Ovary (tissue), 10 donors: ENCODE measurements at places on chromosomes 7 and 10. TPM values are rescaled to one million over a fixed set of nuclear protein-coding genes. Genes with fewer than 3 reads are reported as not detected.

GRCh38 chr10:97498841-97499560 is at the start of gene UBTD1:
UBTD1 (plus strand) TSS chr10:97498924; CDS start chr10:97499204, 280 bp downstream.
- H3K36me3 ChIP-seq, result no peaks in the 10 kb centered on the region
- H3K27me3 ChIP-seq, result no peaks in the 10 kb centered on the region
- H3K27ac ChIP-seq, result peak within 1 kb of the TSS; percentile 73
- H3K4me3 ChIP-seq, result peak within 1 kb of the TSS; percentile 76

GRCh38 chr7:93938293-93938692 is 16.8 kb downstream of the GNG11 start:
- H3K4me3 ChIP-seq, result no peak overlapping the region
- no peak overlapping the region for H3K27ac ChIP-seq
- H3K4me1 ChIP-seq, result no peaks in the 10 kb centered on the region
- no peak for DNase-seq
- no peaks in the 10 kb centered on the region for H3K27me3 ChIP-seq
- no peaks in the 10 kb centered on the region for H3K36me3 ChIP-seq

DNA sequence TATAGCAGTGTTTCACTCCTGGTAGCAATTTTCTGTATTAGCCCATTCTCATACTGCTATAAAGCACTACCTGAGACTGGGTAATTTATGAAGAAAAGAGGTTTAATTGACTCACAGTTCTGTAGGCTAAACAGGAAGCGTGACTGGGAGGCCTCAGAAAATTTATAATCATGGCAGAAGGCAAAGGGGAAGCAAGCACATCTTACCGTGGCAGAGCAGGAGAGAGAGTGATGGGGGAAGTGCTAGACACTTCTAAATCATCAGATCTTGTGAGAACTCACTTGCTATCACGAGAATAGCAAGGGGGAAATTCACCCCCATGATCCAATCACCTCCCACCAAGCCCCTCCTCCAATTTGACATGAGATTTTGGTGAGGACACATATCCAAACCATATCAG is 131.6 kb upstream of the EFCAB10 start:
- DNase-seq, result no peak
- no peaks in the 10 kb centered on the region for H3K27me3 ChIP-seq
- H3K4me1 ChIP-seq, result peaks cover 1% of the 10 kb centered on the region
- H3K4me3 ChIP-seq, result no peak overlapping the region
- H3K27ac ChIP-seq, result no peak overlapping the region

GRCh38 chr10:95742962-95743535 is 12.9 kb upstream of the ENTPD1 start:
- H3K27me3 ChIP-seq, result no peaks in the 10 kb centered on the region
- DNase-seq, result no peak
- no peaks in the 10 kb centered on the region for H3K4me1 ChIP-seq
- no peak overlapping the region for H3K27ac ChIP-seq
- no peaks in the 10 kb centered on the region for H3K36me3 ChIP-seq
- H3K4me3 ChIP-seq, result no peak overlapping the region

DNA sequence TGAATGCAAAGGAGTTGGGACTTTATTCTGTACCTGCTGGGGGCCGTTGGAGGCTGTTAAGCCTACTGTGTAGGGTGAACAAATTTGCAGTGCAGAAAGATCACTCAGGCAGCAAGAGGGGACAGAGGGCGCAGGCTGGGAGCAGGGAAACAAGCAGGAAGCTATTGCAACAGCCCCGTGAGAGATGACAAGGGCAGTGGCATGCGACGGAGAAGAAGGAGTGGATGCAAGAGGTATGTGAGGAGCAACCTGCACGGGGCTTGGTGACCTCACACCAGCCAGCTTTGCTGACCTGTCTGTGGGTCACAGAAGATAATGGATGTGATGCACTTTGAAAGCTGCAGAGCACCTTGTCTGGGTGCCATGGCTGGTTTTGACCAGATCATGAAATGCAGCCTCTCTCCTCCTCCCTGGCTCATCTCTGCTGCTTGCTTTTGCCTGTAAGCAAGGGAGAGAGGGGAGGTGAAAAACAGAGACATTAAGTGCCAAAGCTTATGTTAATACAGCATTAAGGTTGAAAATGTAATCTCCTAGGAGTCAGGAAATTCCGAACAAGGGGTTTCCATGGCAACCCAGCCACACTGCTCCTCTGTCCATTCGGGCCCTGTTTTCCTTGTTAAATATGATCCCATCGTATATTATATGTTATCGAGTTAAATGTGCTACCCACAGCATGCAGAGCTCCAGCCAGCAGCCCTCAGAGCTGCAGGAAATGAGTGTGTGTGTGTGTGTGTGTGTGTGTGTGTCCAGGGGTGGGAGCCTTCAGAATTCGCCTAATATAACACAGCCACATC is 314.3 kb upstream of the ZMIZ1 start:
- no peaks in the 10 kb centered on the region for H3K27me3 ChIP-seq
- H3K4me1 ChIP-seq, result peaks cover 2% of the 10 kb centered on the region

DNA sequence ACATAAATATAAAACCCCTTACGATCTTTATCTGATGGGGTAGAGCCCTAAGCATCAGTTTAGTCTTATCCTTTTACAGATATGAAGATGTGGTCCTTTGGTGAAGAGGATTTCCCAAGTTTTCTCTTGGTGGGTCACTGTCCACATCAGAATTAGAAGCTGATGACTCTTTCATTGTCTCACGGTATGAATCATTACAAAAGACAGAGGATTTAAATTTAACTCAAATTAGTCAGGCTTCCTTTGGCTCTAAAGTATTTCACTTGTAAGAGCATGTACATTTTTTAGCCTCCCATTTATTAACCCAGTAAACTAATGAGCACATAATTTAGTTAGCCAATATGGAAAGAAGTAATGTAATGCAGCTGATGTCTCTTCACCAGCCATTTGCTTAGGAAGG is 49.9 kb upstream of the TMEM26 start:
- no peaks in the 10 kb centered on the region for H3K27me3 ChIP-seq
- no peaks in the 10 kb centered on the region for H3K36me3 ChIP-seq
- no peak for DNase-seq
- H3K27ac ChIP-seq, result no peak overlapping the region

- no peaks in the 10 kb centered on the region for H3K36me3 ChIP-seq
- no peak overlapping the region for H3K4me3 ChIP-seq
- no peaks in the 10 kb centered on the region for H3K4me1 ChIP-seq
- H3K27ac ChIP-seq, result no peak overlapping the region
- DNase-seq, result no peak
These were observed 92.9 kb downstream of the MYL10 start for GRCh38 chr7:101536232-101536631.

GRCh38 chr7:149202831-149203231 is 7.5 kb downstream of the ZNF282 start:
- H3K36me3 ChIP-seq, result no peaks in the 10 kb centered on the region
- no peaks in the 10 kb centered on the region for H3K27me3 ChIP-seq
- no peak overlapping the region for H3K27ac ChIP-seq
- no peak for DNase-seq

GRCh38 chr7:141737118-141737835 is 881 bp upstream of the SSBP1 start:
- no peak for DNase-seq
- no peaks in the 10 kb centered on the region for H3K36me3 ChIP-seq
- no peaks in the 10 kb centered on the region for H3K27me3 ChIP-seq
- peak overlapping the region; percentile 77 for H3K27ac ChIP-seq
- H3K4me1 ChIP-seq, result peaks cover 4% of the 10 kb centered on the region

DNA sequence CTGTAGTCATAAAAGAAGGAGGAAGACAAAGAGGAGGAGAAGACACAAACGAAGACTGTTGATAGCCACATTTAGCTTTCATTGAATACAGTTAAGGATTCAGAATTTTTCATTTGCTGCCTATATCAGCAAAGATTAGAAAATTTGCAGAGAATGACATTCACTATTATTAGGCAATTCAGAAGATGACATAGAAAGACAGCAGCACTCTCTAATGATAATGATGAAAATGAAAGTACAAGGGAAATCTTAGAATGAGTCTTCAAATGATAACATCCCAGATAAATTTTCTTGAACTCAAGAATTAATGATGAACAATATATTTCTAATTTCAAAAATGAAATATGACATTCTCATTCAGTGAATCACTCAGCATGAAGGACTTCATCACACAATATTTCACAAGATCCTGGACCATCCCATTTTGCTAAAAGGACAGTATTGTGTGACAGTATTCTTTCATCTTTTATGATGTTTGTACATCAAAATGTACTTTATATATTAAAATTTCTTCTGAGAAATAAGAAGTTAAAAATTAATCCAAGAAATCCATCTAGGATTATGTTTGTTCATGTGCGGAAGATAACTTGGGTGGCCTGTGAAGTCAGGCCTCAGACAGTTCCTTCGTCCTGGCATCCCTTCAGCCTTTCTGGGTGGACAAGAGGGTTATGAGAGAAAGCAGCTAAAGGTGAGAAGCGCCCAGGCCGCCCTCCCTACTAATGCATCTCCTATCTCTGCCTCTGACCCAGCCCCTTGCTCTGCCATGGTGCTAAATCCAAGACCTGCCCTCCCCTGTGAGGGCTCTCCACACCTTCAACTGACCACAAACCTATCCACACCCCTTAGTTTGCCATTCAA is 47.4 kb upstream of the CAMK2B start:
- H3K36me3 ChIP-seq, result no peaks in the 10 kb centered on the region
- no peaks in the 10 kb centered on the region for H3K27me3 ChIP-seq
- no peak overlapping the region for H3K4me3 ChIP-seq
- H3K27ac ChIP-seq, result no peak overlapping the region
- no peak for DNase-seq
- no peaks in the 10 kb centered on the region for H3K4me1 ChIP-seq

DNA sequence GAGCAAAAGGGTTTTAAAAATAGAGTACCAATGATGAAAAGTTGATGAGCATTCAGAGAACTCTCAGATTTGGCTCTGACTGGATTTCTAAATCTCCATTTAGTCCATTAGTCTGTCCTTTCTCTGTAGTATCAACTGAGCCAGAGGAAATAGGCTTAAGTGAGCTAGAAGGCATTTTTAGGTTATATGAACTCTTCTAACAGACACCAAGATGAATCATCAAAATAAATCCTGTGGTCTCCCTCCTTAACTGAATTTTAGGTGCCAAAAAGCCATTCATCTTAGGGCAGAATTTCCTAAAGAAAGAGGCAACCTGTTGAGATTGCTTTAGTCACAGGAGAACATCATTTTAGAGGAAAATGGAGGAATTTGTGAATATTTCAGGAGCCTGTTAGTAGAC is 305.1 kb downstream of the AUTS2 start:
- no peak overlapping the region for H3K4me3 ChIP-seq
- DNase-seq, result no peak
- H3K27me3 ChIP-seq, result no peaks in the 10 kb centered on the region

GRCh38 chr7:154907651-154908620 is 95.0 kb downstream of the PAXIP1 start:
- no peak overlapping the region for H3K27ac ChIP-seq
- no peaks in the 10 kb centered on the region for H3K27me3 ChIP-seq
- no peaks in the 10 kb centered on the region for H3K36me3 ChIP-seq
- H3K4me3 ChIP-seq, result no peak overlapping the region
- no peak for DNase-seq

- H3K36me3 ChIP-seq, result no peaks in the 10 kb centered on the region
- no peaks in the 10 kb centered on the region for H3K4me1 ChIP-seq
- H3K27me3 ChIP-seq, result no peaks in the 10 kb centered on the region
- no peak overlapping the region for H3K4me3 ChIP-seq
- DNase-seq, result no peak
- H3K27ac ChIP-seq, result no peak overlapping the region
These were observed 105.1 kb downstream of the INPP5A start for GRCh38 chr10:132642732-132643008.

- H3K27me3 ChIP-seq, result no peaks in the 10 kb centered on the region
- DNase-seq, result no peak
- H3K36me3 ChIP-seq, result no peaks in the 10 kb centered on the region
- peaks cover 30% of the 10 kb centered on the region for H3K4me1 ChIP-seq
- H3K27ac ChIP-seq, result no peak overlapping the region
- H3K4me3 ChIP-seq, result no peak overlapping the region
These were observed 121.8 kb downstream of the CUX1 start for GRCh38 chr7:101939136-101939695.

Gene PILRA
- total RNA-seq, result 1.5 TPM

Gene RPEL1
- not detected for total RNA-seq
